Activated gamma-delta T cell (primary cell): ENCODE measurements at places on chromosomes 7 and 10.

- DNase-seq = no peak
These were observed 58.5 kb upstream of the UBE3C start for GRCh38 chr7:157080111-157080730.

DNA sequence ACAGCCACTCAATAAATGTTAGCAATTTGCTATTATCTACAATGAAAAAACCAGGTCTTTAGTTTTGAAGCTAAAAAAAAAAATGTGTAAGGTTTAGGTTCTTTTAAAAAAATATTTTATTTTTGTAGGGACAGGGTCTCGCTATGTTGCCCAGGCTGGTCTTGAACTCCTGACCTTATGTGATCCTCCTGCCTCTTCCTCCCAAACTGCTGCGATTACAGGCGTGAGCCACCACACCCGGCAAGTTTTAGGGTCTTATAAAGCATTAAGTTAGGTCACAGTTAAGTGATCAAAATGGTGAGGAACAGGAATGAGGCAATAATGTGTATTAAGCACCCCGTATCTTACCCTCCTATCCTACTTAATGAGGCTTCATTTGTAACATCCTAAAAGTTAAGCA, 774 bp downstream of the SEM1 start:
- no peak for DNase-seq

DNA sequence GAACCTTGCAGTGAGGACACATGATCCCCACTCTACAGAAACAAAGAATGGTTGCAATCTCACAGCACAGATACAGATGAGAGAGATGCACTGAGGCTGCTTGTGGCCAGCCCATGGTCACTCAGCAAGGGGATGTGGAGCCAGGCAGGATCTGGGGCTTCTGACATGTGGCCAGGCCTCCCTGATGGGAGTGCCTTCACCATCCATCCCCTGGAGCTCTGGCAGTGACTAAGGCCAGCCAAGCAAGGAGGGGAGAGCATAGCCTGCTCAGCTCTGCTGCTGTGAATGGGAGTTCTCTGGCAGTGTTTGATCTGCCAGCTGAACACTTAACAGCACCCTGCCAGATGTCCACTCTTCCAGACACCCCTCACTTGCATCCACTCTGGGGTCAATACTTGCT, 19.8 kb downstream of the C10orf71 start:
- no peak for DNase-seq

- no peak for DNase-seq
These were observed 60.1 kb upstream of the KMT2C start for GRCh38 chr7:152495867-152496266.
